ENCODE measurements at places on chromosomes 2 and 18.

- no peak for DNase-seq
Measured at GRCh38 chr18:48548921-48549320, 10.1 kb downstream of the CTIF start.

DNA sequence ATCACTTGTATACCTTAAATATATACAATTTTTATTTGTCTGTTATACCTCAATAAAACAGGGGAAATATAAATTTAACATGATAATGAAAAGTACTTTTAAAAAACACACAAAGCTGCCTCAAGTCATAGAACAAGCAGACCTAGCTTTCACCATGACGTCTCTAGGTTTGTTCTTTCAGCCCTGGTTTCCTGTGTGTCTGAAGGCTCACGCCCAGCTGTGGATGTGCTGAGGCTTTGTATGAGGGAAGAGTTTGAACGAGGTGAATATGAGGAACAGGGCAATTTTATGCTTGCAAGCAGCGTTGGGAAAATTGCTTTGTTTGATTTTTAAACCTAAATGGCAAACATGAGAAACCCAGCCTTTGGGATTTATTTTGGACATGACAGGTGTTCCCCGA lies 15.3 kb downstream of the SH3RF3 start:
- DNase-seq, result no peak

DNA sequence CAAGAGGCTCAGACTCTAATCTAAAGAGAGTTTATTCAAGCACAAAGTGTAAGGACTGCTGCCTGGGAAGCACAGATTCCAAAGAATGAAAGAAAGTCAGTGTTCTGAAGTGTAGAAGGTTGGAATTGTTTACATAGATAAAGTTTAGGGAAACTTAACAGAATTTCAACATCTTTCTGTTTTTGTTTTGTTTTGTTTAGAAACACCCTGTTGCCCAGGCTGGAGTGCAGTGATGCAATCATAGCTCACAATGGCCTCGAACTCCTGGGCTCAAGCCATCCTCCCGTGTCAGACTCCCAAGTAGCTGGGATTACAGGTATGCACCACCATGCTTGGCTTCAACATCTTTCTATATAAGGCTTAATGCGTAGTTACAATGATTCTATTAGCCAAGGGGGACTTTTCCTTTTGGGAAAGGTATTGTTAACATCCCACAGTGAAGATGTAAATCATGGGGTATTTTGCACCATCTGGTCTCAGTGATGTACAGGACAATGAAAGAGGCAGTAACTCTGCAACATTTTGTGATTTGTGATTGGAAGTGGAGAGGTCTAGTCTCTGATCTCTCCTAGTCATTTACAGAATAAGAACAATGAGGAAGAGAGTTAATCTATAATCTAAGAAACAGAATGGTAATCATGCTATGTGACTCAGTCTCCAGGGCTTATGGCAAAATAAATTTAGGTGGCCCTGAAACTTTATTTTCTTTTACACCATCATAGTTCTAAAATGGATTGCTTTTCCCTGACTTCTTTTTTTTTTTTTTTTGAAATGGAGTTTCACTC lies 45.6 kb upstream of the MSH6 start:
- DNase-seq, result no peak

DNA sequence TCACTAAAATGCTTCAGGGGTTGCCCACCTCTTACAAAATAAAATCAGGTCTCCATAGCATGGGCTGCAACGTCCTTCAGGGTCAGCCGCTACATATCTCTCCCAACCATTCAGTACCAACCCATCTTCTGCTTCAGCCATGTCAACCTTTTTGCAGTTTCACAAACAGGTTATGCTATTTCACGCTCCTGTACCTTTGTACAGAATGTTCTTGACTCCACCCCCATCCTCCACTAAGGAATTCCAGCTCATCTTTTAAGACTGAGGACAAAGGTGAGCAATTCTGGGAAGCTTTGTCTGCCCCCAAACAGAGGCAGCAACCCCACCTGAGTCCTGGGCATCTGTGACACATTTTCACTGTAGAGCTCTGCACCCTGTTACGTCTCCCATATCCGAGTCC lies 8.8 kb upstream of the EVA1A start:
- no peak for DNase-seq
